ENCODE measurements at places on chromosomes 11 and 22.

GRCh38 chr11:69531717-69532088, 50.2 kb downstream of the LINC01488 start:
- no peak for DNase-seq

DNA sequence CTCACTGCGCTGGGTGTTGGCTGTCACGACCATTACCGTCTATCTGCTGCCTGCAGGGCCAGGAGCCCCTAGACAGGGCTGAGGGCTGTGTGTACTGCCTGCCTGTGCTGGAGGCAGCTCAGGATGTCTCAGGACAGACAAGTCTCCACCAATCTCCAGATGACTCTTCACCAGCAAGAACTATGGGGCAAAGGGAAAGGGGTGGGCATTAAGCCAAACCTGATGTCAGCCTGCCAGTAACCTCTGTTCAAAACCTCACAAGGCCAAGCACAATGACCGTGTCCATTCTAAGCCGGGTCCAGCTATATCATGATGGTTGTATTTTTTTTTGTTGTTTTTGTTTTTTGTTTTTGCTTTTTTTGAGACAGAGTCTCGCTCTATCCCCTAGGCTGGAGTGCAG, 31.6 kb downstream of the MAFF start:
- DNase-seq, result no peak

DNA sequence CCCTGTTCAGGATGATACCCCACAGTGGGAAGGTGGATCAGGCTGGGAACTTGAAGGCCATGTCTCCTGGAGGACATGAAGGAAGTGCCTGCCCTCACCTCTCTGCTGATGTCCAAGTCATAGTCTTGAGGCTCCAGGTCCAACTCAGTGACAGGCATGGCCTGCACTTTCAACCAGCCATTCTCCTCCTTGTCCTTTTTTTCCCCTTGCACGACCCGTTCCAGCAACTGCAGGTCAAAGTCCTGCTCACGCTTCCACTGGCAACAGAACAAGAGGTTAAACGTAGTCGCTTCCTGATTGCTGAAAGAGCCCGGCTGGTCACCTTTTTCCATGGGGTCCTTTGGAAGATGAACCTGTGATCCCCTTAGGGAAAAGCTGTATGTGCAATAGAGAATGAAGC, 47.7 kb downstream of the C11orf58 start:
- DNase-seq, result no peak

DNA sequence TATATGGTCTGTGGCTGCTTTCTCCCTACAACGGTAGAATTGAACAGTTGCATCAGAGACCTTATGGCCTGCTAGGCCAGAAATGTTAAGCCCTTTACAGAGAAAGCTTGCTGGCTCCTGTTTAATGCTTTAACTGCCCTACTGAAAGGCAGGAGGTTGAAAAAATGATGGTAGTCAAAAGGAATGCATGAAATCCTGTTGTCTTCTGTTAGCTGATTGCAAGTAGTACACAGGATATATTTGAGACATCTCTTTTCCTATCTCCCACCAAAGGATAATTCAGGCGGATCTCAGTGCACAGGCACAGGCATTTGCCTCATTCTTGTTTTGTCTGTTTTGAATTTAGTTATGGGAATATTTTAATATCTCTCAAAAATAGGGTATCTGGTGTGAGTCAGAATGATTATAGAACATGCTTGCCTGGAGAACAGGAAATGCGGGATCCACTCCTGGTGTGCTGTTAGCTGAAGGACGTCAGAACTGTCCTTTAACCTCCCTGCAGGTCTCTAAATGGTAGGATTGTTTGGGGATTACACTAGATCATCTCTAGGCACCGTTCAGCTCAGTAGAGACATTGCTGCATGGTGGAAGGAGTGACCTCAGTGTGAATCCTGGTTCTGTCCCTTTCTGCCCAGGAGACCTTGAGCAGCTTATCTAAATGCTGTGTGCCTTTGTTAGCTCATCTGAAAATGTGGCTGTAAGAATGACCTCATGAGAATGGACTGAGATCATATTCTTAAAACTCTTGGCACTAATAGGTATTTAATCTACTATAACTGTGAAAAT, 49.5 kb downstream of the PACS1 start:
- no peak for DNase-seq

GRCh38 chr11:6708876-6709275, 25.7 kb upstream of the MRPL17 start:
- no peak for DNase-seq

GRCh38 chr11:92897487-92897886, 72.0 kb upstream of the MTNR1B start:
- no peak for DNase-seq

- DNase-seq, result no peak
Measured at GRCh38 chr11:19200410-19201201, 1.2 kb downstream of the CSRP3 start.

DNA sequence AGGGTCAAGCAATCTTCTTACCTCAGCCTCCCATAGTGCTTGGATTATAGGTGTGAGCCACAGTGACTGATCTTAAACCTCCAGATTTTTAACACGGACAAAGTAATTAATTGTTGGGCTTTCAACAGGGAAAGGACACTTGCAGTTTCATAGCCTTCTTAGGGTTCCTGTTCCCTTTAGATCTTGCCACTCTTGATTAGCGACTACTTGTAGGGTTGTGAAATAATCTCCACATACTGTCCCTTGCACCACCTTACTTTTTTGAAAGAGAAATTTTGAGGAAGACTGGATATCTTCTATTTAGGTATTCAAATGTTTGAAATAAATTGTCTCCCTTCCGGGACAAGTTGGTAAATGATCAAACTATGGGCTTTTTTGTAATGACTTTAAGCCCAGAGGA, 7.6 kb downstream of the MS4A4E start:
- no peak for DNase-seq

GRCh38 chr22:35978889-35979288, 49.7 kb downstream of the RBFOX2 start:
- DNase-seq, result no peak

DNA sequence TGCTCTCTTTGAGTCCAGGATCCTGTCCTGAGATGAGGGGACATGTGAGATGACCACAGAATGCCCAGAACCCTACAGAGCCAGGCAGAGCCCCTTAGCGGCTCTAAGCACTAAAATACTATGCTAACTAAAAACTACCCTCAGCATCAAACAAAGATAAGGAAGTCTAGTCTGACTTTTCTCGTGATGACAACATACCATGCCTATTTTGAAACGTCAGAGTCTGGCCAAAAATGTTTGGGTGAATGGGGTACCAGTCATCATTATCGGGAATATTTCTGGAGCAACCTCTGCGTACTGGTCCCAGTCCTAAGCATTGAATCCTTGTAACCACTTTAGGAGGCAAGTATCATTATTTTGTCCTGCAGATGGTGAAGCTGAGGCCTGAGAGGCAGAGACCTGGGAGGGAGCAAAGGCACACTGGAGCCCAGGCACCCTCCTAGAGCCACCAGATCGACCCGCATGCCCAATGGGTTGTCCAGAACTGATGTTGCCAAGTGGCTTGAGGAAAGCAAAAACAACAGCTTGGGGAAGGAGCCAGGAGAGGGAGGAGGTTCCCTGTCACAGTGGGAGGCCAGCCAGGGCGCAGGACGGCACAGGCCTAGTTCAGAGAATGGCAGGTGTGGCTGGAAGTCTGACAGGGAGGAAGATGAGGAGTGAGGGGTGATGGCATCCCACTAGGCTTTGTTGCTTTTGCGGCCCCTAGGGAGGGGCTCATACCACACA, 7.2 kb upstream of the OSM start:
- no peak for DNase-seq

- DNase-seq, result no peak
Measured at GRCh38 chr11:7485186-7486097, at the start of gene OLFML1. TSS of gene OLFML1 (plus strand) at chr11:7485506. CDS start at chr11:7485876, 370 bp downstream.

DNA sequence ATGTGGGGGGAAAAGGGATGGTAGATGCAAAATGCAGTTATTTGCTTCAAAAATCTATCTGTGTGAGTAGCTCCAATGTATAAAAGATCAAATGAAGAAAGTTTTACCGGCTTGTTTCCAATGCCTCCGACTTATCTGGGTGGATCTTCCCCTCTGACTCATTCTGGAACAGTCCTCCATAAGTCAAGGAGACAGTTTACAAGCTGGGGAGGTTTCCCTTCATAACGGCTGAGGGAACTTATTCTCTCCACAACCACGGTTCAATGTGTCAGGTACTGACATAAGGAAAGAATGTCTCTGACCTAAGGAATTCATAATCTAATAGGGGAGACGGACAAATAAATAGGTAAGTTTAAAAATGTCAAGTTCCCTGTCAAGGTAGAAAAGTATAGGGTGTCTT, 49.7 kb upstream of the BIRC3 start:
- DNase-seq, result no peak

DNA sequence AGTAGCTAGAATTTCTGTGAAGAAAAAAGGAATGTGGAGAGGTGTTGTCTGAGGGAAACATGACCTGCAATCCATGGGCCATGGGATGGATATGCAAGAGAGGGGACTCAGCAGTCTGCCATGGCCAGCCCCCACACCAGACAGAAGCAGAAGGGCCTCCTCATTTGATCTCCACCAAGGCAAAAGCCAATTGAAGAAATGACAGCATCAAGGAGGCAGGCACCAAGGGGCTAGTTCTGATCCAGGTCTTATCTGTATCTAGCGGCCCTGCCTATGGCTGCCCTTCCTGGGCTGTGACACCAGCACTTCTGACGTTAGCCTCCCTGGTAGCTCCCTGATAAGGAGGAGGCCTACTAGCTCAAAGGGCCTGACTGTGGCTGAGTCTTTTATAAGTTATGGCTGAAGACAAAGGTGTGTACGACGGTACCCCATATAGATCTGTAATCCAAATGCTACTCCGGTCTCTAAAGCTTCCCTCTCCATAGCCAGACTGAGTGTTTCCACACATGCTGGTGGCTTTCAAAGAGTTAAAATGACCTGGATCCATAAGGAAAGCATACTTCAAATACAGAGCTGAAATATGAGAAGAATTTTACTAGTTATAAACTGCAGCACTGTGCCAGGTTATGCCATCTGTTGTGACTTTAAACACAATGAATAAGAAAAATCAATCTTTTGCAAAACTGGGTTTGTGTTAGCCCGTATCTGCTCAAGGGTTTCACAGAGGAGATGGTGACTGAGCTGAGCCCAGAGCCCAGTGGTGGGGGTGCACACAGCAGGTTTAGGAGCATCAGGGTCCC, 34.4 kb downstream of the HIRA start:
- DNase-seq, result no peak

Measured in stimulated activated CD4-positive, alpha-beta T cell treated with anti-CD3 and anti-CD28 coated beads, TNF-alpha, amount 100 ng/mL, for 1 hour (primary cell).